ENCODE measurements at places on chromosomes 11 and 22.

- H3K36me3 ChIP-seq: no peaks in the 10 kb centered on the region
- DNase-seq: no peak
- H3K4me3 ChIP-seq: no peak overlapping the region
- no peaks in the 10 kb centered on the region for H3K4me1 ChIP-seq
- no peaks in the 10 kb centered on the region for H3K27me3 ChIP-seq
Observed at GRCh38 chr11:102994105-102994504, 38.6 kb upstream of the MMP13 start.

GRCh38 chr22:19149047-19149883 is 827 bp downstream of the GSC2 start:
- no peaks in the 10 kb centered on the region for H3K36me3 ChIP-seq
- peaks cover 17% of the 10 kb centered on the region for H3K27me3 ChIP-seq
- H3K27ac ChIP-seq: no peak overlapping the region
- H3K4me1 ChIP-seq: peaks cover 16% of the 10 kb centered on the region

- no peaks in the 10 kb centered on the region for H3K36me3 ChIP-seq
- no peaks in the 10 kb centered on the region for H3K27me3 ChIP-seq
- no peak for DNase-seq
- no peak overlapping the region for H3K4me3 ChIP-seq
Observed at GRCh38 chr11:128407962-128408361, 179.4 kb downstream of the ETS1 start.

DNA sequence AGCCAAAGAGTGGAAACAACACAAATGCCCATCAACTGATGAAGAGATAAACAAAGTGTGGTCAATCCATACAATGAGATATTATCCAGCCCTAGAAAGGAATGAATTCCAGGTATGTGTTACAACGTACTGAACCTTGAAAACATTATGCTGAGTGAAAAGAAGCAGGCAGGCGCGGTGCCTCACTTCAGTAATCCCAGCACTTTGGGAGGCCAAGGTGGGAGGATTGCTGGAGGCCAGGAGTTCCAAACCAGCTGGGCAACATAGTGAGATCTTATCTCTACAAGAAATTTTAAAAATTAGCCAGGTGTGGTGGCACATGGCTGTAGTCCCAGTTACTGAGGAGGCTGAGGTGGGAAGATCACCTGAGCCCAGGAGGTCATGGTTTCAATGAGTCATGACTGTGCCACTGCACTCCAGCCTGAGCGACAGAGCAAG is 24.6 kb upstream of the TESMIN start:
- no peak overlapping the region for H3K4me3 ChIP-seq
- H3K36me3 ChIP-seq: peaks cover 52% of the 10 kb centered on the region
- H3K27me3 ChIP-seq: no peaks in the 10 kb centered on the region
- H3K4me1 ChIP-seq: no peaks in the 10 kb centered on the region

DNA sequence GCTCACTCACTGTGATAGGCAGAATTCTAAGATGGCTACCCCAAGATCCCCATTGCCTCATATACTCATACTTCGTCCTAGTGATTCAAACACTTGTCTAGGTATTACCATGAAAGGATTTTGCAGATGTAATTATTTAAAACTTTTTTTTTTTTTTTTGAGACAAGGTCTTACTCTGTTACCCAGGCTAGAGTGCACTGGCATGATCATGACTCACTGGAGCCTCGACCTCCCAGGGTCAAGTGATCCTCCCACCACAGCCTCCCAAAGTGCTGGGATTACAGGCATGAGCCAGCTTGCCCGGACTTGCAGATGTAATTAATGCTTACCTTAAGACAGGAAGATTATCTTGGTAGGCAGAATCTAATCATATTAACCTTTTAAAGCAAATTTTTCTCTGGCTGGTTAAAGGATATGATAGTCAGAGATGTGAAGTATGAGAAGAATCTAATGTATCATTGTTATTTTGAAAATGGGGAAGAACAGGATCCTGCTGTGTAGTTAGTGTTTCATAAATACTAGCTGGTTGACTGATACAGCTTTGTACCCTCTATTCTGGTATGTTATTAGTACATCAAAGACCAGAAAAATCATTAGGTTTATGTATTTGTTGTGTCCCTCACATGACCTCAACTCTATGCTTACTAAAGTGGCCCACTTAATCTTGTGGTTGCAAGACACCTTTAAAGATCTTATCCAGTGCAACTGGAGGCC is 35.5 kb downstream of the C2CD3 start:
- H3K4me1 ChIP-seq: no peaks in the 10 kb centered on the region
- H3K27ac ChIP-seq: no peak overlapping the region
- no peak overlapping the region for H3K4me3 ChIP-seq
- H3K27me3 ChIP-seq: no peaks in the 10 kb centered on the region
- peaks cover 46% of the 10 kb centered on the region for H3K36me3 ChIP-seq

- no peaks in the 10 kb centered on the region for H3K36me3 ChIP-seq
- no peak for DNase-seq
- no peaks in the 10 kb centered on the region for H3K27me3 ChIP-seq
- H3K27ac ChIP-seq: no peak overlapping the region
- no peak overlapping the region for H3K4me3 ChIP-seq
Observed at GRCh38 chr11:76601272-76601671, 69.3 kb downstream of the LRRC32 start.

- H3K4me1 ChIP-seq: no peaks in the 10 kb centered on the region
- H3K4me3 ChIP-seq: no peak overlapping the region
- no peak for DNase-seq
- no peak overlapping the region for H3K27ac ChIP-seq
- no peaks in the 10 kb centered on the region for H3K27me3 ChIP-seq
Observed at GRCh38 chr11:122038543-122038942, 77.5 kb downstream of the BLID start.

- H3K27me3 ChIP-seq: peaks cover 2% of the 10 kb centered on the region
- no peak overlapping the region for H3K27ac ChIP-seq
- H3K4me1 ChIP-seq: no peaks in the 10 kb centered on the region
- DNase-seq: no peak
Observed at GRCh38 chr11:11476499-11476898, 123.4 kb upstream of the CSNK2A3 start.

GRCh38 chr11:65777821-65778361 is 2.9 kb downstream of the AP5B1 start:
- H3K4me3 ChIP-seq: no peak overlapping the region
- H3K36me3 ChIP-seq: peaks cover 11% of the 10 kb centered on the region
- DNase-seq: no peak

DNA sequence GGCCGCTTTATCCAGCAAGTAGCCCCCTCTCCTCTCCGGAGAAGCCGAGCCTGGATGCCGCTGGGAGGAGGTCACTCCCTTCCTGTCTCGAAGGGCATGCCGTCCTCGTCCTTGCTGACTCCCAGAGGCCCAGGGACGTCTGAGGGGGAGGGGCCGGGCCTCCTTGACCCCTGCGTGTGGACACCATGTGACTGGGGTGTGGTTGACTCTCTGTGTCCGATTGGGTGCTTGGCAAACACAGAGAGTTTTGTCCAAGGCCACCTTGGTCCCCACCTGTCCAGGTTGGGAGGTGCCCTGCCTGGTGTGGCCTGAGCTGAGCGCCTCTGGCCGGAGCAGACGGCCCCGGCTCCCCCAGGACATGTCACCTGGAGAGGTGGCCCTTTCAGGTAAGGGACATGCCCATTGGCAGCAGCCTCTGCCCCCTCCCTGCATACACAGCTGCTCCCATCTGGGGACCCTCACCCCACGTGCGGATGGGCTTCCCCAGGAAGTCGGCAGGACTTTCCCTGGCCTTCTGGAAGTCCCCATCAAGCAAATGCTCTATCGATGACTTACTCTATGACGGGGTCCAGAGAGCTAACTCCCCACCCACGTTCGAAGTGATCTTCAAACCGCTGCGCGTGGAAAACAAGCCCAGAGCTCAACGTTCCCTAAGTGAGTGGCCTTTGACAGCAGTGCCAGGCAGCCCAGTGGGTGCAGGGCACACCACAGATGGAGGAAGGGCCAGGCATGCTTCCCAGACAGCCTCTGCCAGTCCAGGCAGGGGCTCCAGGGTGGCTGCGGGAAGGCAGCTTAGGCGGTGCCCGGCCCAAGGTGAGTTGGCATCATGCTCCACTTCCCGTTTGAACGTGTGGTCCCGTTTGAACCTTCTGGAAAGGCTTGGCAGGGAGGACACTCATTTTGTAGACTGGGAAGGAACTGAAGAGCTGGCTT is at the start of gene SMIM38:
Gene SMIM38, plus strand, starts transcription at position 634 of the 933 bp plus-strand sequence. CDS start 1,912 bp downstream, outside the sequence.
- H3K27me3 ChIP-seq: no peaks in the 10 kb centered on the region
- H3K27ac ChIP-seq: no peak within 1 kb of the TSS
- peaks cover 18% of the 10 kb centered on the region for H3K4me1 ChIP-seq
- no peaks in the 10 kb centered on the region for H3K36me3 ChIP-seq
- no peak within 1 kb of the TSS for H3K4me3 ChIP-seq

- H3K27me3 ChIP-seq: peaks cover 2% of the 10 kb centered on the region
- no peaks in the 10 kb centered on the region for H3K36me3 ChIP-seq
- H3K4me3 ChIP-seq: no peak overlapping the region
- H3K4me1 ChIP-seq: no peaks in the 10 kb centered on the region
- no peak overlapping the region for H3K27ac ChIP-seq
- no peak for DNase-seq
Observed at GRCh38 chr22:19701420-19702145, 12.7 kb upstream of the SEPTIN5 start.

GRCh38 chr22:46731246-46732040 is 6.6 kb downstream of the CERK start:
- no peaks in the 10 kb centered on the region for H3K27me3 ChIP-seq
- H3K36me3 ChIP-seq: peaks cover 31% of the 10 kb centered on the region
- no peak for DNase-seq
- H3K4me1 ChIP-seq: peaks cover 63% of the 10 kb centered on the region
- no peak overlapping the region for H3K4me3 ChIP-seq
- H3K27ac ChIP-seq: peak overlapping the region; percentile 84

GRCh38 chr22:37751449-37752188 is 54.8 kb downstream of the TRIOBP start:
- H3K27me3 ChIP-seq: no peaks in the 10 kb centered on the region
- DNase-seq: no peak
- peaks cover 20% of the 10 kb centered on the region for H3K4me1 ChIP-seq
- H3K36me3 ChIP-seq: peaks cover 15% of the 10 kb centered on the region
- no peak overlapping the region for H3K27ac ChIP-seq

GRCh38 chr22:39408173-39408572 is 8.6 kb downstream of the TAB1 start:
- peaks cover 15% of the 10 kb centered on the region for H3K36me3 ChIP-seq
- no peak for DNase-seq
- no peak overlapping the region for H3K27ac ChIP-seq
- peaks cover 13% of the 10 kb centered on the region for H3K4me1 ChIP-seq
- H3K4me3 ChIP-seq: no peak overlapping the region

DNA sequence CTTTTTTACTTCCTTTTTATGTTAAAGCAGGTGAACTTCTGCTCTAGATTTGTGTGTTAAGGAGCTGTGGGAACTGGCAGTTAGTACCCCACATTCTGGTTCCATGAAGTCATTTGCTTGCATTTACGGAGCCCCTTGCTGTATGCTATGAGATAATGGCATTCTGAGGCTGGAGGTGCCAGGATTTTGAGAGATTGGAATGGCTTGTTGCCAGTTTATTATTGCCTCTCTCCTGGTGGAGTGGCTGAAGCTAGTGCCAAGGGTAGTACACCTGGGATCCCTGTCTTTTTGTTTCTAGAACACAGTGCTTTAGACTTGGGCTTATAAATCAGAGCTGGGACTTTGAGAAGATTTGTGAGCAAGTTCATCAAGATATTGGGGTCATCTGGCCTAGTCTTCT is 73.8 kb downstream of the STIM1 start:
- no peaks in the 10 kb centered on the region for H3K27me3 ChIP-seq
- H3K4me1 ChIP-seq: peaks cover under 1% of the 10 kb centered on the region
- no peak overlapping the region for H3K27ac ChIP-seq

DNA sequence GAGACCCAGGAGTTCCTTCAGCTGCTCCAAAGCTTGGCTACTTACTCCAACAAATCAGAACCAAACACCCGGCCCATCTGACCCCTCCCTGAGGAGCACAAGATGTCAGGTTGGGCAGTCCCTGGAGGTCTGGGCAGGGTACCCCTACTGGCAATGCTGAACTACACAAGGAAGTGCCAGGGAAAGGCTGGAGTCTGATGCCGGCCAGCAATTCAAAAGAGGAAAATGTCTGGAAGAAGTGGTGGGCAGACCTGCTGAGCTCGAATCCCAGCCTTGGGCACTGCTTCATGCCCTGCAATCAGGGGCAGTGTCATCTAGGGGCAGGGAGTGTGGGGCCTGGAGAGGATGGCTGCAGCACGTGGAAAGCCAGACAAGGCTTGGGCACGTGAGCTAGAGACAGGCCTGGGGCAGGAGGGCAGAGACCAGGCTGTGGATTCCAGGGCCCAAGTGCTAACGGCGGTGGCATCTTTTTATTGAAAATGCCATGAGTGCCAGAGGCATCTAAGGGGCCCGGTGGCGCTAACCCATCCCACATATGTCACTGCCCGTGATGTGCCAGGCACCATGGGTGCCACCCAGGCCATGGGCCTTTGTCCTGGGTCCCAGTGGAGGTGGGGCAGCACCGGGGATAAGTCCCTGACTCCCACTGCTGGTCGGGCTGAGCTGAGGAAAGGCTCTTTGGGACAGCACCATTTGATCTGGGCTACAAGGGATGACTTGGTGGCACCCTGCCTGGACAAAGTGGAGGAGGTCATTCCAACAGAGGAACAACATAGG is 97.9 kb upstream of the PITPNB start:
- DNase-seq: no peak
- no peak overlapping the region for H3K27ac ChIP-seq
- H3K27me3 ChIP-seq: no peaks in the 10 kb centered on the region
- no peaks in the 10 kb centered on the region for H3K4me1 ChIP-seq

DNA sequence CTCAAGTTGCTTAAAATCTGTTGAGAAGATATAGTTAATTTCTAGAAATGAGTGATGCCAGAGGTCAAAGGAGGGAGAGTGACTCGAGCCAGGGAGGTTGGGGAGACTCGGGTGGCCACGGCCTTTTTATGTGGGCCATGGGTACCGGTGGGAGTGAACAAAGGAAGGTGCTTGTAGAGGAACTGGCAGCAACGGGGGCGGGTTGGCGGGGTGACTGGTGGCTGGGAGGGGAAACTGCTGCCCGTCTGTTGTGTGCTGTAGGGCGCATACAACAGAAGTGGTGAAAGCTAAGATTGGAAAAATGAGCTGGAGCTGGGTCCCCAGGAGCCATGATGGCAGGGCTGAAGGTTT is 5.4 kb downstream of the DAGLA start:
- peaks cover 23% of the 10 kb centered on the region for H3K4me1 ChIP-seq
- H3K4me3 ChIP-seq: no peak overlapping the region
- no peak overlapping the region for H3K27ac ChIP-seq

- no peaks in the 10 kb centered on the region for H3K27me3 ChIP-seq
- H3K4me1 ChIP-seq: no peaks in the 10 kb centered on the region
- H3K36me3 ChIP-seq: no peaks in the 10 kb centered on the region
- no peak overlapping the region for H3K27ac ChIP-seq
- H3K4me3 ChIP-seq: no peak overlapping the region
- DNase-seq: no peak
Observed at GRCh38 chr11:45618897-45619296, 46.5 kb downstream of the CHST1 start.

- no peaks in the 10 kb centered on the region for H3K27me3 ChIP-seq
- H3K36me3 ChIP-seq: no peaks in the 10 kb centered on the region
- H3K4me3 ChIP-seq: no peak overlapping the region
- no peak overlapping the region for H3K27ac ChIP-seq
Observed at GRCh38 chr11:127118811-127119210, 118.2 kb upstream of the KIRREL3 start.

All from CD4-positive, CD25-positive, alpha-beta regulatory T cell (primary cell).